ENCODE measurements at places on chromosomes 4 and X. TPM values are rescaled to one million over a fixed set of nuclear protein-coding genes. Genes with fewer than 3 reads are reported as not detected.

PRRG1 gene
- 13.3 TPM for total RNA-seq

SLC9B1 gene
- 0.21 TPM for total RNA-seq

PCDH19 gene
- 0.04 TPM for total RNA-seq

VCX gene
- total RNA-seq, result not detected

ARHGAP36 gene
- not detected for total RNA-seq

TEX13D gene
- not detected for total RNA-seq

XG gene
- 0.33 TPM for total RNA-seq

NLGN4X gene
- total RNA-seq, result 1.5 TPM

FGD1 gene
- 13.0 TPM for total RNA-seq

DMP1 gene
- not detected for total RNA-seq

FDCSP gene
- not detected for total RNA-seq

RCHY1 gene
- 20.3 TPM for total RNA-seq

RS1 gene
- not detected for total RNA-seq

BEND4 gene
- 0.07 TPM for total RNA-seq

SLC6A8 gene
- 36.0 TPM for total RNA-seq

ETNPPL gene
- 0.04 TPM for total RNA-seq

SCML1 gene
- total RNA-seq, result 3.0 TPM

CSAG1 gene
- not detected for total RNA-seq

SSX2B gene
- not detected for total RNA-seq

PNMA6F gene
- total RNA-seq, result not detected

KIAA1210 gene
- total RNA-seq, result not detected

CT47B1 gene
- not detected for total RNA-seq

EDNRA gene
- total RNA-seq, result 11.7 TPM

GUCY1B1 gene
- 2.8 TPM for total RNA-seq

MAGEC3 gene
- total RNA-seq, result not detected

MYOZ2 gene
- not detected for total RNA-seq

NSG1 gene
- total RNA-seq, result 9.7 TPM

SERPINA7 gene
- not detected for total RNA-seq

MPP1 gene
- 7.7 TPM for total RNA-seq

ARSJ gene
- total RNA-seq, result 13.8 TPM

BEX4 gene
- total RNA-seq, result 84.0 TPM

ADH1B gene
- 0.08 TPM for total RNA-seq

OTC gene
- total RNA-seq, result not detected

ADGRG4 gene
- not detected for total RNA-seq

TMEM35A gene
- 0.41 TPM for total RNA-seq

COL25A1 gene
- total RNA-seq, result 1.9 TPM

SHROOM4 gene
- total RNA-seq, result 7.5 TPM

IL1RAPL1 gene
- 0.07 TPM for total RNA-seq

SERTM2 gene
- total RNA-seq, result not detected

SLC10A6 gene
- not detected for total RNA-seq

N4BP2 gene
- 13.7 TPM for total RNA-seq

USP17L22 gene
- not detected for total RNA-seq
